ENCODE measurements at places on chromosomes 5 and 9. TPM values are rescaled to one million over a fixed set of nuclear protein-coding genes. Genes with fewer than 3 reads are reported as not detected.

- DNase-seq: no peak
- H3K4me1 ChIP-seq: no peaks in the 10 kb centered on the region
- no peaks in the 10 kb centered on the region for H3K36me3 ChIP-seq
- no peak overlapping the region for H3K27ac ChIP-seq
- no peaks in the 10 kb centered on the region for H3K27me3 ChIP-seq
Observed at GRCh38 chr5:132176987-132177386, 50.7 kb downstream of the P4HA2 start.

DNA sequence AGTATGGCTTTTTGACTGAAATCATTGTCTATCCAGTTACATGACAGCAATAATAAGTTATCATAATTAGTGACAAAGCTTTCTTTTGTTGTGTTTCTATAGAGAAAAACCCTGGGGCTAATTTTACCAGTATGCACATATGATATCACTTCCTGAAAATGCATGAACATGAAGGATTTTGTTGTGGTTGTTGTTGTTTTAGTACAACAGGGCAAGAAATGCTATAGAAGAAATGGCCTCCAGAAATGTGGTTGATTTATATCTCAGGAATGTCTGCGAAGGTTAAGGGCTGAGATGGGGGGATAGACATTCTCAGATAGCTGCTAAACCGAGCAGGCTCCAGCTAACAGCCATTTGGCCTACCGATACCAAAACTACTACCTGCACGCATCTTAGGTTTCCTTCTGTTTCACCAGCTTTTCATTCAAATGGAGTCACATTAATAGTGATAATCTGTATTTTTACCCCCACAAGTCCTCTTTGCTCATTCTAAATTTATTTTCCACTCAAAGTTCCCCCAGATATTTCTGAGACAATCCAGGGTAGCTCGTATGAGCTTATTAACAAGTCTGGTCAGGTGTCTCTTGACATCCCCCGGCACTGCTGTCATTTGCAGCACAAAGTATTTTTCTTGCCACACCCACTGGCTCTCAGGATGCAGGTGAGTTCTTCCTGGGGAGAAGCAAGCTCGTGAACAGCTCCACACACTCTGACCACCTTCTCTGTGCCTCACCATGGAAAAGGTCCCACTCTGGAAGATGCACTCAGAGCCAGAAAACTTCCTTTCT is 232.4 kb upstream of the GAS1 start:
- H3K4me1 ChIP-seq: no peaks in the 10 kb centered on the region
- DNase-seq: no peak
- no peak overlapping the region for H3K4me3 ChIP-seq
- no peak overlapping the region for H3K27ac ChIP-seq
- no peaks in the 10 kb centered on the region for H3K27me3 ChIP-seq
- H3K36me3 ChIP-seq: no peaks in the 10 kb centered on the region

DNA sequence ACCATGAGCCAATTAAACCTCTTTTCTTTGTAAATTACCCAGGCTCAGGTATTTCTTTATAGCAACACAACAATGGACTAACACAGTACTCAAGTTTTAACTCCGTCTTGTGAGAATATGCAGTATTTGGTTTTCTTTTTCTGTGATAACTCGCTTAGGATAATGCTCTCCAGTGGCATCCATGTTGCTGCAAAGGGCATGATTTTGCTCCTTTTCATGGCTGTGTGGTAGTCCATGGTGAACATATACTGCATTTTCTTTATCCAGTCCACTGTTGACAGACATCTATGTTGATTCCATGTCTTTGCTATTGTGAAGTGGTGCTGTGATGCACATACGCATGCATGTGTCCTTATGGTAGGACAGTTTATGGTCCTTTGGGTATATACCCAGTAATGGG is 10.9 kb downstream of the VPS13A start:
- H3K4me1 ChIP-seq: no peaks in the 10 kb centered on the region
- H3K27ac ChIP-seq: no peak overlapping the region
- no peaks in the 10 kb centered on the region for H3K27me3 ChIP-seq
- H3K4me3 ChIP-seq: no peak overlapping the region
- H3K36me3 ChIP-seq: no peaks in the 10 kb centered on the region
- no peak for DNase-seq

GRCh38 chr5:123217173-123217572 is 128.1 kb downstream of the PRDM6 start:
- no peak overlapping the region for H3K4me3 ChIP-seq
- H3K36me3 ChIP-seq: no peaks in the 10 kb centered on the region
- no peaks in the 10 kb centered on the region for H3K27me3 ChIP-seq
- peaks cover 3% of the 10 kb centered on the region for H3K4me1 ChIP-seq
- no peak overlapping the region for H3K27ac ChIP-seq

- peaks cover 30% of the 10 kb centered on the region for H3K27me3 ChIP-seq
- no peak overlapping the region for H3K4me3 ChIP-seq
- no peak overlapping the region for H3K27ac ChIP-seq
- H3K36me3 ChIP-seq: no peaks in the 10 kb centered on the region
Observed at GRCh38 chr5:11898787-11899186, 5.5 kb downstream of the CTNND2 start.

- H3K27me3 ChIP-seq: no peaks in the 10 kb centered on the region
- no peak for DNase-seq
- no peak overlapping the region for H3K27ac ChIP-seq
- no peaks in the 10 kb centered on the region for H3K36me3 ChIP-seq
Observed at GRCh38 chr5:163914910-163915309, 409.5 kb downstream of the MAT2B start.

- H3K4me1 ChIP-seq: no peaks in the 10 kb centered on the region
- no peaks in the 10 kb centered on the region for H3K36me3 ChIP-seq
- H3K4me3 ChIP-seq: peak within 1 kb of the TSS; percentile 74
- H3K27me3 ChIP-seq: peaks cover 9% of the 10 kb centered on the region
- peak; percentile 87 for DNase-seq
Observed at GRCh38 chr5:180209137-180209581, at the start of gene RASGEF1C. Gene RASGEF1C (minus strand): TSS chr5:180209211. CDS start chr5:180138052, 71,159 bp downstream.

- H3K4me3 ChIP-seq: no peak overlapping the region
- no peak for DNase-seq
- peaks cover 4% of the 10 kb centered on the region for H3K27me3 ChIP-seq
Observed at GRCh38 chr5:150124111-150124557, 31.5 kb downstream of the PDGFRB start.

DNA sequence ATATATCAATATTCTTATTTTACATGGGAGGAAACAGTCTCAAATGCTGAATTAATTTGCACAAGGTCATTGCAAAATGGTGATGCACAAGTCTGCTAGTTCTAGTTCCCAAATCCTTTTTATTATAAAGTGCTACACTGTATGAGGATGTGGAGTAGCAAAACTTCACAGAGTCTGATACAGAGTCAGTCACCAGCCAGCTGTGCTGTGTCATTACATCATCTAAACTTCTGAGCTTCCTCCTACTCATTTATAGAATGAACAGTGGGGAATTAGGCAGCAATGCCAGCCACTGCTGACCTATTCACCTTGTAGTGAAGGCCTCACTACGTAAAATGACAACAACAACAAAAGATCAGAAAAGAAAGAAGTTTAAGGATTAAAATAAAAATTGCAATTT is 357.8 kb downstream of the TMEM167A start:
- no peak for DNase-seq
- no peaks in the 10 kb centered on the region for H3K4me1 ChIP-seq
- no peaks in the 10 kb centered on the region for H3K27me3 ChIP-seq

- no peaks in the 10 kb centered on the region for H3K27me3 ChIP-seq
- no peak for DNase-seq
- peaks cover 23% of the 10 kb centered on the region for H3K36me3 ChIP-seq
- H3K4me3 ChIP-seq: no peak overlapping the region
- H3K27ac ChIP-seq: no peak overlapping the region
Observed at GRCh38 chr5:9069650-9070049, 476.2 kb downstream of the SEMA5A start.

GRCh38 chr5:150438873-150439546 is 10.5 kb downstream of the RPS14 start:
- H3K4me1 ChIP-seq: peaks cover 7% of the 10 kb centered on the region
- H3K36me3 ChIP-seq: peaks cover 13% of the 10 kb centered on the region
- peak; percentile 89 for DNase-seq
- H3K4me3 ChIP-seq: no peak overlapping the region
- no peak overlapping the region for H3K27ac ChIP-seq

- H3K27ac ChIP-seq: peak overlapping the region; percentile 38
- no peaks in the 10 kb centered on the region for H3K27me3 ChIP-seq
- H3K4me1 ChIP-seq: no peaks in the 10 kb centered on the region
- DNase-seq: no peak
- no peaks in the 10 kb centered on the region for H3K36me3 ChIP-seq
- H3K4me3 ChIP-seq: no peak overlapping the region
Observed at GRCh38 chr5:136042665-136043121, 13.9 kb downstream of the TGFBI start.

DNA sequence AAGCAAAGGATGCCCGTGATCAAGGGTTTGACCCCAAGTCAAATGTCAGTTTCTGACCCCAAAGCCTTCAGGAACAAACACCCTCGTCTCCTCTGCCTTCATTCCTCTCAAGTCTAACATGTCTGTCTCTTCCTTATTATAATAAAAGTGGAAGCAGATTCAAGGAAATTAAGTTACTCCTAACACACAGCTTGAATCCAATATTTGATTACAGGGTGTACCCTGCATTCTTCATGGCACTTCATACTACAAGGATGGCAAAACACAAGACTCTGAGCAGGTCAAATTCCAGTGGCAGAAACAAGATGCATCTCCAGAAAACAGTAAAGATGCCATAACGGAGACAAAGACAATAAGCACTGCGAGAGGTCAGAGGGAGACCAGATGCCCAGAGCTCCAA is 119.2 kb upstream of the FAM120A start:
- no peak overlapping the region for H3K4me3 ChIP-seq
- no peak overlapping the region for H3K27ac ChIP-seq
- DNase-seq: no peak
- H3K4me1 ChIP-seq: no peaks in the 10 kb centered on the region

DNA sequence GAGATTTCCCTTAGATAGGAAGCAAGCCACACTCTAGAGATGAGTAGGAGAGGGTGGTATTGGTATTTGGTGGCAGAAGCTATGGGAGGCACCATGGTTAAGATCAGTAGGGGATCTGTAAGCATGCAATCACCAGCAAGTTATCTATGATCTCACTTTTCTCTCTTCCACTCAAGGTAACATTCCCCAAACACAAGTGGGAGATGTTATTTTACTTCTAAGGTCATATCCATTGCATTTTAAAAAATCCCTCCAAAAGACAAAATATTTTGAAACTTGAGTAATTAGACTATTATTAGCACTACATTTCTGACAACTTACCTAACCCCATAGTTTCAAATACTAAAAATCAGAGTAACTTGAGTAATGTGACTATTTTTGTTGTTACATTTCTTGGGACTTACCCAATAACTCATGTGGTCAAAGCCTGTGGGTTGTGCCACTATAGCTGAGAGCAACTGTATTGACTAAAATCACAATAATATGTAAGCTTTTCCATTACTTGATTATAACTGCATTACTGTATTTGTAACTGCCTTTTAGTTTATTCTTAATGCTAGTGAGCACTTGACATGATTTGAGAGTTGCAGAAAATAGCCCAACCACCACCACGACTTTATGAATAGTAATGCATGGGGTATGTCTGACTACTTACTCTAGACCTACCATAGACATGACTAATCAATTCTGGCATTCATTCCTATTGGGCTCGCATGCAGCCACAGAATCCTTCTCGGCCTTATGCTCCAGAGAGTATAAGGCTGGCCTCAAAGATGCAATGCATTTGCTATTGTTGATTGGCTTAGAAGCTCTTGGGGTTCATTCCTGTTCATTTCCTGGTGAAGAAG is 264.7 kb downstream of the TRIM32 start:
- no peaks in the 10 kb centered on the region for H3K36me3 ChIP-seq
- H3K4me3 ChIP-seq: no peak overlapping the region
- no peaks in the 10 kb centered on the region for H3K27me3 ChIP-seq
- DNase-seq: no peak
- peaks cover 9% of the 10 kb centered on the region for H3K4me1 ChIP-seq

DNA sequence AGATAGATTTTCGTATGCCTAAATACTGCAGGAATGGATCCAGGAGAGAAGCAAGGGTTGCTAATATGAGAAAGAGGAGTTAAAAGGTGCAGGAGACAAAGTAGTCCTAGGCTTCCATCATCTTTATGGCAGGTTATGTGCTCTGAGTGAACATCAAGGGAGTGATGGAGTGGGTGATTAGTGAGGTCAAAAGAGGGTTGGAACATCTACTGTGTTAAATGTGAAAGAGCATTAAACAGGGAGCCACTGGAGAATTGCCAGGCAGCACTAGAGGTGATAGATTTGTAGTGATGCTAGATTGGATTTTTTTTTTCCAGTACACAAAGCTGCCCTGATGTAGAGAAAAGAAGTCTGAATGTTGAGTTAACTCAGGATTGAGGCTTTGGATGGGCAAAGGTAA is 199.3 kb downstream of the NMUR2 start:
- no peaks in the 10 kb centered on the region for H3K4me1 ChIP-seq
- no peaks in the 10 kb centered on the region for H3K27me3 ChIP-seq
- H3K27ac ChIP-seq: no peak overlapping the region
- H3K36me3 ChIP-seq: no peaks in the 10 kb centered on the region
- H3K4me3 ChIP-seq: no peak overlapping the region
- DNase-seq: no peak

GRCh38 chr9:120655005-120655622 is 59.2 kb downstream of the MEGF9 start:
- no peak for DNase-seq
- no peak overlapping the region for H3K4me3 ChIP-seq
- no peaks in the 10 kb centered on the region for H3K4me1 ChIP-seq
- peaks cover 6% of the 10 kb centered on the region for H3K36me3 ChIP-seq

- DNase-seq: peak; percentile 79
- peaks cover 66% of the 10 kb centered on the region for H3K36me3 ChIP-seq
- peak overlapping the region; percentile 93 for H3K4me3 ChIP-seq
Observed at GRCh38 chr5:891117-891836, 1.3 kb downstream of the BRD9 start.

DNA sequence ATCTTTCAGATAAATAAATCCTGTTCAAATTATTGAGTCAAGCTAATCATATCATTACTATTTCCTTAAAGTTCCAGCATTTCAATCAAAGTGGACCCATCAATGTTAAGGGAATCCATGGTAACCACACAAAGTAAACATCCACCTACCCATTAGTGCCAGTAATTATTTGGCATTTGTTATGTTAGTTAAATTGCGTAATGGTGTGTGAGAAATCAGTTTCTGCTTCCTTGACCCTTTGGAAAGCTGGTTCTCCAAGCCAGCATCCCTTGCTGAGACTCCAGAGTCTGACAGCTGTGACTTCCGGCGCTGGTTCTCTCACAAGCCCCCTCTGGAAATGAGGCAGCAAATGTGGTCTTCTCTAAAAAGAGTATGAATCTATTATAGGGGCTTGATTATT is 308.6 kb upstream of the EFNA5 start:
- H3K4me1 ChIP-seq: peaks cover 3% of the 10 kb centered on the region
- H3K4me3 ChIP-seq: no peak overlapping the region

Gene GPRIN1
- total RNA-seq: 4.9 TPM

Gene TAF1L
- total RNA-seq: not detected

Gene GALT
- total RNA-seq: 49.0 TPM

Gene PLAC8L1
- total RNA-seq: 0.52 TPM

Gene PCDHGA5
- total RNA-seq: 0.51 TPM

Gene SLC6A18
- not detected for total RNA-seq
